ENCODE measurements at places on chromosomes 7 and 10. TPM values are rescaled to one million over a fixed set of nuclear protein-coding genes. Genes with fewer than 3 reads are reported as not detected.

The SFRP5 gene
- total RNA-seq: not detected

The PSMG3 gene
- 24.2 TPM for total RNA-seq

The MICU1 gene
- total RNA-seq: 27.2 TPM

The SEM1 gene
- total RNA-seq: 269 TPM

The ZC3HAV1L gene
- 8.9 TPM for total RNA-seq

The ELOVL3 gene
- not detected for total RNA-seq

The UNCX gene
- total RNA-seq: not detected

The AHCYL2 gene
- total RNA-seq: 11.8 TPM

The HOXA1 gene
- total RNA-seq: 0.54 TPM

The MRLN gene
- not detected for total RNA-seq

The FEZF1 gene
- total RNA-seq: not detected

The FXYD4 gene
- total RNA-seq: not detected

The TBC1D12 gene
- 12.0 TPM for total RNA-seq

The RARRES2 gene
- total RNA-seq: 0.09 TPM

The EIF3A gene
- 101 TPM for total RNA-seq

The NEUROD6 gene
- not detected for total RNA-seq

The GIMAP8 gene
- 60.6 TPM for total RNA-seq

The LRRC4 gene
- 1.3 TPM for total RNA-seq

The FRMPD2 gene
- total RNA-seq: not detected

All from endothelial cell of coronary artery (primary cell).